ENCODE measurements at places on chromosomes 3 and 15. TPM values are rescaled to one million over a fixed set of nuclear protein-coding genes. Genes with fewer than 3 reads are reported as not detected.

DNA sequence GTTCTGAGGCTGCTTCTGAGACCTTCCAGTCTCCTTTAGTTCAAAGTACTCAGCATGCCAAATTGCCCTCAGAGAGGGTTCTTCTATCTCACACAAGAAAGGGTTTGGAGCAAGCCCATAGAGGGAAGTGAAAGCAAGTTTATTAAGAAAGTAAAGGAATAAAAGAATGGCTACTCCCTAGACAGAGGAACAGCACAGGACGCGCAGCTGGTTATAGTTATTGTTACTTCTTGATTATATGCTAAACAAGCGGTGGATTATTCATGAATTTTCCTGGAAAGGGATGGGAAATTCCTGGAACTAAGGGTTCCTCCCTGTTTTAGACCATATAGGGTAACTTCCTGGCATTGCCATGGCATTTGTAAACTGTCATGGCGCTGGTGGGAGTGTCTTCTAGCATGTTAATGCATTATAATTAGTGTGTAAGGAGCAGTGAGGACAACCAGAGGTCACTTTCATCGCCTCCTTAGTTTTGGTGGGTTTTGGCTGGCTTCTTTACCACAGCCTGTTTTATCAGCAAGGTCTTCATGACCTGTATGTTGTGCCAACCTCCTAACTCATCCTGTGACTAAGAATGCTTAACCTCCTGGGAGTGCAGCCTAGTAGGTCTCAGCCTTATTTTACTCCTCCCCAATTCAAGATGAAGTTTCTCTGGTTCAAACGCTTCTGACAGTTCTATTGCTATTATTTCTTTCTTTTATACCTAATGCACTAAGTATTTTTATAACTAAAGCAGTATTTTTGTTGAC lies 26.3 kb downstream of the SCN11A start:
- no peak for DNase-seq

- DNase-seq, result no peak
Measured at GRCh38 chr15:66905954-66906353, 159.4 kb upstream of the SMAD3 start.

DNA sequence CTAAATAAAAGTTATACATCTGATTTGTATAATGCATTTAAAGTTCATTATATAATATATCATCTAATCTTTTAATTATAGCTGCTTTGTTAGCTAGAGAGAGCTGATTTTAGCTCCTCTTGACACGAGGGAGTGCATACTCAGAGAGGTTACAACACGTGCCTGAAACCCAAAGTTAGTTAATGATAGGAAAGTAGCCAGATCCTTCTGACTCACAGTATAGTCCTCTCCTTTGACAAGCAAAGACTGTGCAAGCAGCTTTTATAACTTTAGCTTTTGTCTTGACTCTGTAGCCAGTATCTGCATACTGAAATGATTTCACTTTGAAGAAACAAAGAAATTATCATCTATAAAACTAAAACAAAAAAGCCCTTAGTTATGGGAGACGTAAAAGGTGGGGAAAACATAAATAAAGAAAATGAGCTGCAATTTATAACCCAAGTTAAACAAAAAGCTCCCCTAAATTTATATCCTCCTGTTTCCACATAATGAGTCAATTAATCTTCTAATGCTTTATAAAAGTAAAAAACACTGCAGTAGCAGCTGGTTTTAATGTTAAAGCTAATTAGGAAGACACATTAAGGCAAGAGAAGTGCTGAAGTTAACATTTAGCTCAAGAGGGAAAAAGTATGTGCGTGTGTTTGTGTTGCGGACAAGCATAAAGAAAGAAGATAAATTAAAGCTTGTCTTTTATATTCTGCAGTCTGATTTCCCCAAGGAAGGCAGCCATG lies 13.1 kb downstream of the GABRR3 start:
- DNase-seq, result peak; percentile 78

- DNase-seq, result no peak
Measured at GRCh38 chr3:37400945-37401344, 226.6 kb upstream of the LRRFIP2 start.

- no peak for DNase-seq
Measured at GRCh38 chr3:66402596-66403290, 98.1 kb downstream of the LRIG1 start.

GRCh38 chr3:144369129-144369879 lies 397.7 kb downstream of the DIPK2A start:
- no peak for DNase-seq

- no peak for DNase-seq
Measured at GRCh38 chr15:53160092-53160704, 370.1 kb upstream of the ONECUT1 start.

- no peak for DNase-seq
Measured at GRCh38 chr15:100328796-100329195, 13.0 kb downstream of the ADAMTS17 start.

DNA sequence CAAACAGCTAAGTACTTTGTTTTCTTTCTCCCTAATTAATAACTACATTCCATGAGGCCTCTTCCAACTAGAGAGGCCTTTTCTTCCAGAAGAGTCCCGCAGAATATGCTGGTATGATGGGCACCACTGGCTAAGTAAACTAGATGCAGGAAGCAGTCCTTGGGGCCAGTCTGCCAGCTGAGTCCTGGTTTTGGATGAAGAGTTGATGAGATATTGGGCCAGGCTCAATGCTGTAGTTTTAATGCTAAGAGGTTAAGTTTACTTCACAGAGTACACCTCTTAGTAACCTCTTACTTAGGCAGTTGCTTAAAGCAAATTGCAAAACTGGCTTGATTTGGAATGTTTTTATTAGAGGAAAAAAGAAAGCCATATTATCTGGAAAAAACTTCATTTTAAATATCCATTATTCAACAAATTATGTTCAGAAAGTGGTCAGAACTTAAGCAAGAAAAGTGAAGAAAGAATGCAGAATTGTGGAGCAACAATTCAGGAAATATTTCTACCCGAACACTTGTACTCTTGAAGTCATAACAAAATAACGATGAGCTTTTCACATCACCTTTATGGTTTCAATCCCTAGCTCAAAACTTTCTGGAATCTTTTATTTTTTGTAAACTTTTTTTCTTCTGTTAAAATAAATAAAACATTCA lies 178.4 kb upstream of the CDIN1 start:
- no peak for DNase-seq

GRCh38 chr3:135451037-135451785 lies 514.3 kb upstream of the PPP2R3A start:
- DNase-seq, result no peak

GRCh38 chr3:181635141-181635540 lies 76.6 kb upstream of the SOX2 start:
- DNase-seq, result no peak

GRCh38 chr3:144586382-144586781 lies 614.8 kb downstream of the DIPK2A start:
- DNase-seq, result peak; percentile 4

DNA sequence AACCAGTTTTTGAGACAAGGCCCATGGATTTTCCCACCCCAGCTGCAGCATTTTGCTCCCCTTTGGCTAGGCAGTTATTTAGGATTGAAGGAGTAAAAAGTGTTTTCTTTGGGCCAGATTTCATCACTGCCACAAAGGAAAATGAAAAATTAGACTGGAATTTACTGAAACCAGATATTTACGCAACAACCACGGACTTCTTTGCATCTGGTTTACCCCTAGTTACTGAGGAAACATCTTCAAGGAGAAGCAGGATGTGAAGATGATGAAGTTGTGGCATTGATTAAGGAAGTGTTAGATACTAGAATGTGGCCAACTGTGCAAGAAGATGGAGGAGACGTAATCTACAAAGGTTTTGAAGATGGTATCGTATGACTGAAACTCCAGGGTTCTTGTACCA lies 165.2 kb upstream of the MYRIP start:
- no peak for DNase-seq

GRCh38 chr15:74445816-74446763 lies 12.3 kb upstream of the SEMA7A start:
- DNase-seq, result no peak

DNA sequence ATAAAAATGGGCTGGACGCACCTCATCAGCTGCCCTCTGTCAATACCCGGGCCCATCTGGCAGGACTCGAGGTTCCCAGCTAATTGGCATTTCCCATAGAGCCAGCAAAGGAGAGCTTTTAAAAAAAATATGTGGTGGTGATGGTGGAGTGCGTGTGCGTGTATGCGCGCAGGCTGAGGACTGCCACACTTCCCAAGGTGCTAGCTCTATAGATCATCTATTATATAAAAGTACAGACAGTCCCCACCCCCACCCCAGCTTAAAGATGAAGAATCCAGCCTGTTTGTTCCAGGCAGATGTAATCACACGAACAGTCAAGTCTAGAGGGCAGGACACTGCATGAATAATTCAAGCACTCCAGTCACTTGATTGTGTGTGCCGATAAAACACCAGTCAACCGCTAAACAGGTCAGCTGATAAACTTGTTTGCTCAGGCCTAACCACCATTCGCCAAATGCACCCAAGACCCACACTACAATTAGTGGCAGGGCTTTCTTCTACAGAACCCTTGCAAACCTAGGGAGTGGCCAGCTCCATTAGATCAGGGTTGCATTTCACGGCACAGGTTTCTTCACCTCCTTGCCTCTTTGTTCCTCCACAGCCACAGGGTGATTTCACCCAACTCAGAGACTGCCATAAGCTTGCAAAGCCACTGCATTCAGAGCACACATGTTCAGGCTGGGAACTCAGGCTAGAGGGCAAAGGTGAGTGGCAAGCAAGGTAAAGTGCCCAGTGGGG lies 5.8 kb downstream of the TLE3 start:
- DNase-seq, result peak; percentile 87

DNA sequence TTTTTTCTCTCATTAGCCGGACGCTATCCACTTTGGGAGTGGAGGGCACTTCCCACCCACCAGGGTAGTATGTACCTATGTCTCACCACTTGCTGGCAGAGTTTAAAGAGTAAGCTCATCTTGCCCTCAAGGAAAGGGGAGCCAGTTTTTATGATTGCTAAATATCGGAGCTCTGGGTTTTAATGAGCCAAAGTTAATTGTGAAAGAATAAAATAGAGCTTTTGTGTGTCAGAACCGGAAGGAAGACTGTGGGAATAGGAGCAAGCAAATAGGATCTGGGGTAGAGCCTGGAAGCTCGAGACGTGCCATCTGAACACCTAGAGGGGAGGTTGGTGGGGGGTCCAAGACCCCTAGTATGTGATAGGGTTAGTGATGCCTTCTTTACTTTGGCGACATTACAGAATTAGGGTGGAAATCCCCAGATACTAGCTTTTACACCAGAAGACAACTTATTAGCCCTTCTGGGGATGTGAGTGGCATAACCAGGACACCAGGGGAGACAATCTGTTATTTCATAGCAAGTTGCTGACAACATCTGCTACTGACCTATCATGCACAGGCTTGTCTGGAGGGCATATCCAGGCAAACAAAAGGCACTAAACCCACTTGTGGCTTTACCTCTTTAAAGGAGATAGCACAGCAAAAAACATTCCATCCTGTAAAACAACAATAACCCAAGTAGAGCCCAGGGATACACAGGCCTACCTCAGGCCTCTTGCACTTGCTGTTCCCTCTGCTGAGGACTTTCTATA lies 333.8 kb downstream of the ZNF621 start:
- DNase-seq, result peak; percentile 65

GRCh38 chr15:41513506-41514227 lies at the start of gene LTK:
Gene LTK, minus strand, starts transcription at chr15:41513827. Its CDS starts 118 bp downstream, at chr15:41513709.
- DNase-seq, result peak; percentile 14

SLC25A26 gene
- total RNA-seq, result 39.0 TPM

LRRC31 gene
- not detected for total RNA-seq

RTP3 gene
- total RNA-seq, result not detected

SRGAP3 gene
- total RNA-seq, result 16.5 TPM

PLA2G4E gene
- under 0.01 TPM for total RNA-seq
